ENCODE measurements at places on chromosomes 4 and X. TPM values are rescaled to one million over a fixed set of nuclear protein-coding genes. Genes with fewer than 3 reads are reported as not detected.

The MAOB gene
- 6.3 TPM for total RNA-seq

The TRMT2B gene
- 12.5 TPM for total RNA-seq

The TMEM154 gene
- 139 TPM for total RNA-seq

The RAB40AL gene
- not detected for total RNA-seq

The PRDM5 gene
- total RNA-seq, result 1.2 TPM

The SYTL5 gene
- total RNA-seq, result 0.15 TPM

The AFP gene
- not detected for total RNA-seq

The PAGE2 gene
- total RNA-seq, result not detected

The FAM47A gene
- not detected for total RNA-seq

The DKK2 gene
- 1.6 TPM for total RNA-seq

The RIPPLY1 gene
- not detected for total RNA-seq

DNA sequence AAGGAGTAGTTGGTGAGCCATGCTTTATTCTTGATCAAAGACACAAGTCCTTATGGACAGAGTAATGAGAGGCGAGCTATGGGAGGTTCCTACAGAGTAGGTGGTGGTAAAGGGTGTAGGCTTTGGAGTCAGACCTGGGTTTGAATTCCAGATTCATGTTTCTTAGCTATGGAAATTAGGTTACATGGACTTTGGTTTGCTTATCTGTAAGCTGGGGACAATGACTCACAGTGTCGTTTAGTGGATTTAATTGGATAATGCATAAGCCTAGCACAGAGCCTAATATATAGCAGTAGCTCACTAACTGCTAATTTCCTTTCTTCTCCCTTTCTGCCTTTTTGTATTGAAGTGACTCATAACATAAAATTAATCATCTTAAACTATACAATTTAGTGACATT is 5.0 kb upstream of the TRPC5 start:
- no peak for DNase-seq

GRCh38 chr4:137343221-137343620 is 189.1 kb downstream of the PCDH18 start:
- DNase-seq, result no peak

GRCh38 chr4:169620880-169621248 is 486 bp downstream of the CLCN3 start:
- DNase-seq, result no peak

DNA sequence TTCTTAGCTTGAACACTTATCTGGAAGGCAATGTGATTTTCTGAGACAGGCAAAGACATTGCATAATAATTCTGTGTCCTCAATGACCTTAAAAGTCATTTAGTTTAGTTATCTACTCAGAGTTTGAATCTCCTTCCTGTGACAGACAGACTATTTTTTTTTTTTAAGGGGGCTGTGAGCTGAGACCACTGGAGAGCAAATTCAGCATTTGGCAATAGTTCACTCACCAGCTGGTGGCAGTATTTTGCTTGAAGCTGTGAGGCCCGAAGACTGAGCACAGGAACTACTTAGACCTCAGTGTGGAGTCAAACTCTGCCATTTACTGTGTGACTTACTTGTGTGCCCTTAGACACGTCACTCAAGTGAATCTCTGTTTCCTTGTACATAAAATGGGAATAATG is 22.9 kb upstream of the CPE start:
- DNase-seq, result no peak

GRCh38 chr4:48578132-48578968 is 88.3 kb downstream of the ZAR1 start:
- DNase-seq, result peak; percentile 77

DNA sequence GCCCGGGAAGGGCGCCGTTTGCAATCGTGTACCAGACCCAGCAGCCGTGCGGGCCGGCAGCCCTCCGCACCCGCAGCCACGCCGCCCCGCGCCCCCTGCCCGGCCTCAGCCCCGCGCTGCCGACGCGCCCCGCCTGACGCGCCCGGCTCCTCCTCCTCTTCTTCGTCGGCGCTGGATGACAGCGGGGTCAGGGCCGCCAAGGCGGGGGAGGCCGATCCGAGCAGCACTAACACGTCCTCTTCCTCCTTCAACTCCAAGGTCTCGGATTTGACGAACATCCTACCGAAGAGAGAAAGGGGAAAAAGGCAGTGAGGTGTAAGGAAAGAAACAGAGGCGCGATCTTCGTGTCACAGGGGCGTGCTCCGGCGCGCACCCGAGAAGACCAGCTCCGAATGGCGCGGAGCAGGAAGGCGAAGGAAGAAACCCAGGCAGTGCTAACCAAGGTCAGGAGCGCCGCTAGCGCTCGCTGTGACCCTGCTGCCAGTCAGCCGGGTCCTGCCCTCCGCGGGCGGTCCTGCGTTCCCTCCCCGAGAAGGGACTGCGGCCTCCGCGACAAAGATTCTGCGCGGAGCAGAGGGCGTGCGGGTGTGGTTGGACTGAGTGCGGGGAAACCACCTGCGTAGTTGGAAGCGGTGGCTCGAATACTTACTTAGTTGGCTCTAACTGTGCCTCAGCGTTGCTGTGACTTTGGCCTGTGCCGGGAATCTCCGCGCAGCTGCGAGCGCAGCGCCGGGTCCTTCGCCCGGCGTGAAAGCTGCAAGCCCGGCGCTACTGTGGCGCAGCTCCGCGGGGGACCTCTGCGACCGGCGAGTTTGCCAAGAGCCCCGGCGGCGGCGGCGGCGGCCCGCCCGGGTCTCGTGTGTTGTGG is 548 bp downstream of the NEUROG2 start:
- no peak for DNase-seq

DNA sequence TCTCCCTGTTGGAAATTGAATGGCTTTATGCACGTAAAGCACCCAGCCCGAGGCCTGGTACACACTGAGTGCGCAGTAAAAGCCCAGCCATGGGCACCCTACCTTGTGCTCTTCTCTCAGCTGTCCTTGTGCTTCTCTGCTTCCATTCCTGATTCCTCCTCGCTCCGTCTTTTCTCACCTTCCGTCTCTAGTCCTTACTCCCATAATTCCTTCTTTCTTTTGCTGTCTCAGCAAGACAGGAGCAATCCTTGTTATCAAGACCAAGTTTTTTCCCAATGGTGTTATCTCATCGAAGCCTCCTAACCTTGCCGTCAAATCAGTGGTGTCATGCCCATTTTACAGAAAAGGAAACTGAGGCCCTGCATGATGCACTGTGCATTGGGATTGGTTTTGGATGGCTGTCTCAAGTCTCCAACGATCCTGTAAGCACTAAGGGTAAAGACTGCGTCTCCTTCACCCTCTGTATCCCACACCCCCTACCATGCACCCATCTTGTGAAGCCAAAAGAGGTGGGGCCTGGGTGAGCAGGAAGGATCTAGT is 30.1 kb downstream of the CYTL1 start:
- DNase-seq, result no peak

DNA sequence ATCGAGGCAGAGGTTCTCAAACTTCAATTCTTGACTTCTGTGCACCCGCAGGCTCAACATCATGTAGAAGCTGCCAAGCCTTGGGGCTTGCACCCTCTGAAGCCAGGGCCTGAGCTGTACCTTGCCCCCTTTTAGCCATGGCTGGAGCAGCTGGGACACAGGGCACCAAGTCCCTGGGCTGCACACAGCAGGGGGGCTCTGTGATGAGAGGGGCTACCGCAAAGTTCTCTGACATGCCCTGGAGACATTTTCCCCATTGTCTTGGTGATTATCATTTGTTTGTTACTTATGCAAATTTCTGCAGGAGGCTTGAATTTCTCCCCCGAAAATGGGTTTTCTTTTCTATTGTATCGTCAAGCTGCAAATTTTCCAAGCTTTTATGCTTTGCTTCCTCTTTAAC is 4.9 kb upstream of the MAGEB17 start:
- no peak for DNase-seq

DNA sequence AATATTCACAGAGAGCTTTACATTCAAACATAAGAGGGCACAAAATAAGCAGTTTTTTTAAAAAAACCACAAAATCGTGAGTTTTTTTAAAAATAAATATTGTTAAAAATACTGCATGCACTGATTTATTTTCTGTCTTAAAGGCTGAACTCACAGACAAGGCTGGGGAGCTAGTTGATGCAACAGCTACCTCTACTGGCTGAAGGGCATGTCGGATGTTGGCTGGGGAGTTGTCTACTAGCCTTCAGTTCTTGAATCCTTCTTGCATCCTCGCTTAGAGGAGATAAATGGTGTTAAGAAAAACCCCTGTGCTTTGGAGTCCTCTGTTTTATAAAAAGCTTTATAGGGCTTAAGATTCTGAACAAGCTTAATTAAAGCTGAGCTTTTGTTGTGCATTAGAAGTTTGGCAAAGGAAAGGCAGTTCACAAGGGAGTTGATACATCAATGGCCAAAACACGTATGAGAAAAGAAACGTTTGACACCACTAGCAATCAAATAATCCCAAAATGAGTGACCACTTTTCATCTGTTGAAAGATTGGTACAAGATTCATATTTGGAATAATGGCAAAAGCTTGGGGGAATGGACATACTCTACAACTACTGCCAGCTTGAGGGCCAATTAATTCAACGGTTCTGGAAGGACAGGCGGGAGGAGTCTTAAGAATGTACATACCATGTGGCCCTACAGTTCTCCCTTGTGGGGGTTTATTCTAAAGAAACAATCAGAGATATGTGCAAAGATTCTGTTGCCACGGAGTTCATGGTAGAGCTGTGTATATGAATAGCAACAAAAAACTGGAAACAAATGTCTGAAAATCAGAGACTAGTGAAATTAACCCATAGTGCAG is 94.7 kb downstream of the SEL1L3 start:
- peak; percentile 25 for DNase-seq

DNA sequence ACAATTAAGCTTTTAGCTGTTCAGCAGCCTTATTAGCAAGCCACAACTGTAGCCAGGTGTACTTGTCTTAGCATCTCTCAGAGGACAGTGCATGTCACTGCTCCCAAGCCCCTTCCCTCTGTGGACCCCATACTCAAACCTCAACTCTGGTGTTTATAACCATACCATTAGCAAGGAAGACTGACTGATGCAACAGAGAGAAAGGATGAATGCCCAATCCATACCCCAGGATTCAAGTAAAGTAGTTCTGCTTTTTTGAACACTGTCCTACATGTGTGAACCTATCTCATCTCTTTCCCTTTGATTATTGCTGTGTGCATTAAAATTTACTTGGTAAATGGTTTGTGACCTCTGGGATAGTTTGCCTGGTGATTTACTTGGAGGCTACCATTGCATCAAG is 22.8 kb upstream of the CYBB start:
- no peak for DNase-seq

DNA sequence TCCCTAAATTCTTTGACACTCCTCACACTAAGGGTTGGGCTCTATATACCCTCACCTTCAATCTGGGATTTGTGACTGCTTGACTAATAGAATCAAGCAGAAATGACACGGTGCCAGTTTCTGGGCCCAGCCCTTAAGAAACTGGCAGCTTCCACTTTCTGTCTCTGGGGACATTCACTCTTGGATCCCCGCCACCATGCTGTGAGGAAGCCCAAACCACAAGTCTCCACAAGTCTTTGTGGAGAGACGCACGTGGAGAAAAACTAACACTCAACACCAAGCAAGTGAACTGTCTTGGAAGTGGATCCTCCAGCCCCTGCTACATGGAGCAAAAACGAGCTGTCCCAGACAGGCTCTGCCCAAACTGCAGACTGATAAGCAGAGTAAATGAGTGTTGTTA is 1.1 kb upstream of the EDNRA start:
- DNase-seq, result no peak

- DNase-seq, result no peak
Measured at GRCh38 chr4:89305712-89306437, 1.7 kb downstream of the GPRIN3 start.

DNA sequence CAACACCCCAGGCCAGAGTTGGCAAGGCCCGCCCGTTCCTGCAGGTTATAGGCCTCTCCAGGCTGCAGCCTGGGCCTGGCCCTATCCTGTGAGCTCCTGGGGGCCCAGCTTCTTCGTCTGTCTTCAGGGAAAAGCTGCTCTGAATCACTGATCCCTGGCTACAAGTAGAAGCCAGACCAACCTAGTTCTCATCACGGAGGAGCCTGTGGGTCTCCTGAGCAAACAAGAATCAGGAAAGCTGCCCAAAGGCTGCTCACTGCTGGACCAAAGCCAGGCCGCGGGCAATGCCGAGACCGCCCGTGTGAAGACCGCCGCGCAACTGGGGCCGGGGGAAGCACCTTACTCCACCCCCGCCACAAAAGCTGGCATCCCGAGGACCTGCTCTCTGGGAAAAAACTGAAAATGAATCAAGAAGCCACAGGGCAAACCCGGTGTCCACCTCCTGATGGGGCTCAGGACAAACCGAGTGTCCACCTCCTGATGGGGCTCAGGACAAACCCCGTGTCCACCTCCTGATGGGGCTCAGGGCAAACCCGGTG is 12.8 kb downstream of the CTBP1 start:
- DNase-seq, result no peak

GRCh38 chrX:27575565-27575964 is 14.6 kb upstream of the DCAF8L2 start:
- no peak for DNase-seq

DNA sequence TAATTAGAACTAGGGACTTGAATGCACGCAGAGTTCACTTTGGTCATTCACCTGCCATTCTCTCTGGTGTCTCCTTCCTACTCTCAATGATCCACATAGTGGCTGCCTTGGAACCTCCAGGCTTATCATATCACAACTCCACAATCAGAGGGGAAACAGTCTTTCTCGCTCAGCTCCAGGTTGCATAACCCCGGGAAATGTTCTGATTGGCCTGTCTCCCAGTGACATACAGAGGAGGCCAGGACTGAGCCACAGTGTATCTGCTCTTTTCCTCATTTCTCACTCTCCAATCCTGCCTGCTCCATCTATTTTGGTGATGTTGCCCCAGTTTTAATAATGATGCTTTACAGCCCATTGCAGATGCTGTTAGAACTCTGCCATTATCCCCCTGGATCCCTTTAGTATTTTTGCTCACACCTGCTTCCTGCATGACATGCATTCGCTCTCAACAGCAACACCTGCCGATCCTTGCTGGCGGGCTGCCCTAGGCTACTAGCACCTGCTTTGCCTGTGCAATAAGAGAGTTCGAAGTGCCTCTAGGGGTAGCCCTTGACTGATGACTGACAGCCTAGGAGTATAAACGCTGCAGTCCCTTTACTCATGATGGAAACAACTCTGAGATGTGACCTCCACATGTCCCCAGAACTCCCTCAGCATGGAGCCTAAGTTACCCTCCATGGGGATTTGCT is 211.3 kb upstream of the RPS6KA3 start:
- no peak for DNase-seq

DNA sequence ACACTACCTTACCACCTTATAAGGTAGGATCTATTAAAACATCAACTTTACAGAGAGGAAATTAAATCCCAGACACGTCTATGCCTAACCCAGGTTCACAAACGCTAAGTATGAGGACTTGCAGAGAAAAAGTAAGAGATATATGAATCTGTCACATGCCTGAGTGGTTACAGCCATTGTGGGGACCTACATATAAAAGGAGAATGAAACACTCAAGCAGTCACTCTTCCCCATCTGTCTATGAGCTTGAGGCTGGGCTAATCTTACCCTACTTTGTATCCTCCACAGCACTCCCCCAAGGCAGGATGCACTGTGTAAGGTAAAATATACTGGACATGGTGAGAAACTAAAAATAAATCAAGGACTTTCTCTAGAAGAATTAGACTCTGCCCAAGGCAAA is 339.9 kb downstream of the HNRNPD start:
- no peak for DNase-seq

GRCh38 chrX:43644124-43644701 is 11.9 kb upstream of the MAOA start:
- DNase-seq, result no peak

Measured in lower leg skin (tissue), 4 donors.